ENCODE measurements at places on chromosomes 3 and 15.

DNA sequence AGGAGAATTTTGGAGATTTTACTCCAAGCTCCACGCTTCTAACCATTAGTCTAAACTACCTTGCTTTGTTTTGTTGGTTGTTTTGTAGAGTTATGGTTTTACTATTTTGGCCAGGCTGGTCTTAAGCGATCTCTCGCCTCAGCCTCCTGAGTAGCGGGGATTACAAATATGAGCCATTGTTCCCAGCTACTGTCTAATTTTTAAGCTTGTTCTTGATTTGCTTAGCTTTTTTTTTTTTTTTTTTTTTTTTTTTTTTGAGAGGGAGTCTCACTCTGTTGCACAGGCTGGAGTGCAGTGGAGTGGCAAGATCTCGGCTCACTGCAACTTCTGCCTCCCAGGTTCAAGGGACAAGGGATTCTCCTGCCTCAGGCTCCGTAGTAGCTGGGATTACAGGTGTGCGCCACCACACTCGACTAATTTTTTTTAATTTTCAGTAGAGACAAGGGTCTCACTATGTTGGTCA lies 28.5 kb downstream of the EFCAB12 start:
- DNase-seq = no peak

DNA sequence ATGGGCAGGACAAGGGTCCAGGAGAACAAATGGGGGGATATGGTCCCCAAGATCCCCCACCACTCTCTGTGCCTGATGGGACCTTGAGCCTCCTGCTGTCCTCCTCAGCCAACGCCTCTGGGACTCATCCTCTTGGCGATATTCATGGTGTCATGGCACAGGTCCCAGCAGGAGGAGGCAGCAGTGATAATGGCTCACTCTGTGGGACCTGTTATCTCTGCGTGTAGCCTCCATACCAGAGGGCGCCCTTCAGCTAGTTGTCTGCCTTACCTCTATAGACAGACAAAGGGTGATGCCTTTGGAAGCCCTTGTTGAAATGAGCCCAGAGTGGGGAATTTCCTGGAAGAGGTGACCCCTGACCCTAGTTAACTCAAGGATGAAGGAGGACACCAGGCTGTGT lies 7.4 kb downstream of the ZBTB47 start:
- no peak for DNase-seq

DNA sequence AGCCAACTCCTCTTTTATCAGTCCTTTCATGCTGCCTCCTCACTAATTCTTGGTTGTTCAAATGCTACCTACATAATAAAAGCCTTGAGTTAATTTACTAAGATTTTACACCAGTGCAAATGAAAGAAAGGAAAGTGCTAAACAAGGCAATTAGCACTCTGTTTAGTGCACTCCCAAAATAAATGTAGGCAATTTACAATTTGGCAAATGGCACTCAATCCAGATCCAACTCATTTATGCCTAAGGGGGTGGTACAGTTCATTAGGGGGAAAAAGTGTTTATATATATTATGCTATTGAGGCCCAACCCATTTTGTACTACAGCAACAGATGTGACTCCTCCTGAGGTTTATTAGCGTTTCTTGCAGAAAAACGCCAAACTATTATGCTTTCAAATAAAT lies 370.1 kb downstream of the NR2F2 start:
- no peak for DNase-seq

DNA sequence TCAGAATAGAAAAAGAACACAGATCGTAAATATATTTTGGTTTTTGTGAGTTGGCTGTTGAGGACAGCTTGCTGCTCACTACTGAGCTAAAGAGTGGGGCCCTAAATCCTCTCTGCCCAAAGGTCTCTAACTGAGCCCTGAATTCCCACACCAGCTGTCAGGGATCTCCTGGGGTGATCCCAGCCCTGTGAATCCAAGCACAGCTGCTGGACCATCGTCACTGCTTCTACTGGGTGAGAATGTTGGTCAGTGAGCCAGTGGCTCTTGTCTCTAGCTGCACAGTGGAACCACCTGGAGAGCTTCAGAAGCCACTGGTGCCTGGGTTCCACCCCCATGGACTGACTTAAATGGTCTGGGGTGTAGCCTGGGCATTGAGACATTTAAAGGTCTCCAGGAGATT lies 90.5 kb upstream of the IL12A start:
- no peak for DNase-seq

- no peak for DNase-seq
These were observed 1.2 kb downstream of the CLSTN2 start for GRCh38 chr3:139935866-139936817.

DNA sequence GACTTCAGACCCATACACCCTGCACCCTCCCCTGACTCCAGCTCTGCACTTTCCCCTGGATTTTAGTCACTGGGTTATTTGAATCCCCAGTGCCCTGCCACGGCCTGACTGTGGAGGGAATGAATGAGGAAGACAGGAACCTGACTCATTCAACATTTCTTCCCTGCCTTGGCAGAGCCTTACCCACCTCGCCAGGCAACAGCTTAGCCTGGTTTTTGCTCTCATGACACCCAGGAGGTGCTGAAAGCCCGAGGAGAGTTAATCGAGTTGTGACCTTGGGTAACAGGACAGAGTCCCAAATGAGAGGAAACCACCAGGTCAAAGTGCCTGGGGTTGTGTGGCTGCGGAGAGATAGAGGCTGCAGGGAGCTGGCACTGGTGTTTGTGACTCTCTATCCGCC lies 128.3 kb downstream of the SMAD6 start:
- DNase-seq = no peak

- DNase-seq = no peak
These were observed 226.1 kb downstream of the PLCL2 start for GRCh38 chr3:17110660-17111396.

- no peak for DNase-seq
These were observed 525.5 kb upstream of the NAALADL2 start for GRCh38 chr3:174333640-174334039.

DNA sequence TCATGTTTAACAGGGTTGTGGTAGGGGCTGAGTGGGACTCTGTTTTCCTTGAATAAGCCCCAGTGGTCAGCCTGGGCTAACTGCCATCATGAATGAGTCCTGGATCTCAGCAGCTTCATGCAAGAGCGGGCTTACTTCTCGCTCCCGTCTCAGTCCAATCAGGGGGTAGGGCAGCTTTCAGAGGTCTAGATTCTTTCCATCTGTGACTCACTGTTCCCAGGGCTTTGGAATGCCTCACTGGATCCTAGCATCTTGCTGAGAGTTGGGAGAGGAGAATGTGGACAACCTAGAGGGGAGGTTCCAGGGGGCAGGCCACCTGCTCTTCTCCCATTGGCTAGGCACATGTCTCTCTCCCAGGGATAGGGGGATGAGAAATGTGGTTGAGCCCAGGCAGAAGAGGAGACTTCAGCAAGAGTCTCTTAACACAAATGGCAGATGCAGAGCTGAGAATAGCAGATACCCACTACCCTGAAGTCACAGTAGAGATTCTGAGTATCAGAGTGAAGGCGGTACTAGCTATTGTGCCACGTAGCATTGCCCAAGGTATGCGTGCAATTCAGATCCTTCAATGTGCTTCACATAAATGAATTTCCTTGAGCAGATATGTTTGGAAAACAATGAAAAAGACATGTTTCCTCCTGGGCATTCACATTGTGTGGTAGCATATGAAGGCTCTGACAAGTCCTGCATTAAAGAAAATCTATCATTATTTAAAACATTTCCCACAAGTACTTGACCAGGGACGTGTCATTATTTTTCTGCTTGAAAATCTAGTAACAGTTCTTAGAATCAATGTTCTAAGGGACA lies 257.7 kb upstream of the PROK2 start:
- DNase-seq = peak; percentile 78

DNA sequence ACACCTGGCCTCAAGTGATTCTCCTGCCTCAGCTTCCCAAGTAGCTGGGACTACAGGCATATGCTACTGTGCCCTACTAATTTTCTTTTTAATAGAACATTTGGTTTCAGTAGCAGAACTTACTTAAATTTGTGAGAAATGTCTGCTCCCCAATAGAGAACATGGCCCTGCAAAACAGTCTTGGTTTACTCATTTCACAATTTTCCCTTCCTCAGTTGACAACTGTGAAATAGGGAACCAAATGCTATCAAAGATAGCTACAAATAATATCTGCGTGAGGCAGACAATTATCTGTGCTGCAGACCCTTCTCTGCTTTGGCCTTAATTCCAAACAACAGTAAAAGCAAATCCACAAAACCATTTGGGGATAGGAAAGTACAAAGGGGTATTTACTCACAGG lies 22.6 kb downstream of the METTL6 start:
- no peak for DNase-seq

DNA sequence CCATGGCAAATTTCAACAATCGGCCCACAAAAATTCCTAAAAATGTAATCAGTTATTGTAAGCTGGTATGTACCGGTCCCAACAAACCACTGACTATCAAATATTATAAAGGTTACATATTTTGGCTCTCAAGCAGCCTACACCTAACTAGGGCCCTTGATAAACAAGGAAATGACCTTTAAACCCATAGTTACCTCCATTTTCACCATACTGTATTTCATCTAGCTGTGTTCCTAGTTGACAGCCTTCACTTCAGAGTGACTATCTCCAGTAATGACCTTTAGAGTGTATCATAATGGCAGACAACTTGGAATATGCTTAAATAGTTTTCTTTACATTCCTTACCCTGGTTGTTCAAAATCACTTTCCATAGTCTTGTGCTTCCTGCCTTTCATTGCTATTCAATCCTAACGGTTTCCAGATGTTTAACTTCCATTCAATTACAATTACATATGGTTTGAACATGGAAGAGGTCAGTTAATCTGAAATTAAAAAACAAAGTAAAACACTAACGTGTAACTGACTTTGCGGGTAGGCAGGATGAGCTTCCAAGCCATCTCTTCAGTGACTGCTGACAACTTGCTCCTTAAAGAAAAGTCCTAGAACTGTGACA lies 111.9 kb upstream of the TSC22D2 start:
- DNase-seq = peak; percentile 77

GRCh38 chr15:80695099-80695910 lies at the start of gene ABHD17C:
Gene ABHD17C (plus strand): TSS chr15:80695310. CDS start chr15:80695430, 120 bp downstream.
- DNase-seq = no peak

GRCh38 chr3:194267744-194268653 lies 83.1 kb downstream of the CPN2 start:
- DNase-seq = no peak

GRCh38 chr3:9147215-9147895 lies 102.1 kb downstream of the SRGAP3 start:
- no peak for DNase-seq

- DNase-seq = peak; percentile 40
These were observed 53.8 kb downstream of the IQSEC1 start for GRCh38 chr3:13019243-13020095.

GRCh38 chr15:98799461-98800390 lies 151.4 kb downstream of the IGF1R start:
- DNase-seq = peak; percentile 66

DNA sequence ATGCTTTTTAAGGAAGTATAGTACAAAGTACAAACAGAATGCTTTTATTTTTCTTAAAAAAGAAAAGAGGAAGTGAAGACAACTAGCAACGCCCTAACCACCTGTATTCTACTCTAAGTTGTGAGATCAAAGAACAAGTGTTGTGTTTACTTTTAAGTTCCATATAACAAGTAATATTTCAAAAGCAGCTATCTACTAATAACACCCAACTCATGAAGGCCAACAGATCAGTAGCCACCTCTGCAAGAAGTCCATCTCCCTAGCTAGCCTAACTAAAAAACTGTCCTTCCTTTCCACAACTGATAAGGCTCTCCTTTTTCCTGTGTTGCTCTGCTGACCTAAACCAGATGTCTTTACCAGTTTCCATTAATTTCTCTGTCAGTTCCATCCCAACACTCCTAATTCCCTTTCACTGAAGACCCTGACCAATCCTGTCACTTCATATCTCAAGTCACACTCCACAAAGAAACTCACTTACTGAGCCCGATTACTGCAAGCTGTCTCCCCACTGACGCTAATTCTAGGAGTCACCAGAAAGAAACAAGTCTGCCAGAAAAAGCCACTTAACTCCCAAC lies 26.9 kb downstream of the PHC3 start:
- no peak for DNase-seq

- no peak for DNase-seq
These were observed 100.2 kb downstream of the FMN1 start for GRCh38 chr15:33094336-33094735.

DNA sequence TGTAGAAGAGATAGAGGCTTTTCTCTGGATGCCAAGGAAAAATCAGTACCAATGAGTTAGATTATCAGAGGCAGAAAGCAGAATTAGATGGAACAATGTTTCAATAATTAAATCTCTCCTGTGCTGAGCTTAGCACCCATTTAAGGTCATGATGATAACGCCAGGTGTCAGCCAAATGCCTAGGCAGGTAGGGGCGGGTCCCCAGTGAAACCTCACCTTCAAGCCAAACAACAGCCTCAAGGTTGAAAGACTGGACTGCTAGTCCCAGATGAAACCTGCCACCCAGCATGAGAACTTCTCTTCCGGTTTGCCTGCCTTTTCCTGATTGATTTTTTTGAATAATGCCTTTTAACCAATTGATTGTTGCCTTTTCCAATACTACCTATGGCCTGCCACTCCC lies 363.0 kb downstream of the PLOD2 start:
- no peak for DNase-seq

- DNase-seq = no peak
These were observed 33.7 kb downstream of the RORA start for GRCh38 chr15:61195116-61196002.

DNA sequence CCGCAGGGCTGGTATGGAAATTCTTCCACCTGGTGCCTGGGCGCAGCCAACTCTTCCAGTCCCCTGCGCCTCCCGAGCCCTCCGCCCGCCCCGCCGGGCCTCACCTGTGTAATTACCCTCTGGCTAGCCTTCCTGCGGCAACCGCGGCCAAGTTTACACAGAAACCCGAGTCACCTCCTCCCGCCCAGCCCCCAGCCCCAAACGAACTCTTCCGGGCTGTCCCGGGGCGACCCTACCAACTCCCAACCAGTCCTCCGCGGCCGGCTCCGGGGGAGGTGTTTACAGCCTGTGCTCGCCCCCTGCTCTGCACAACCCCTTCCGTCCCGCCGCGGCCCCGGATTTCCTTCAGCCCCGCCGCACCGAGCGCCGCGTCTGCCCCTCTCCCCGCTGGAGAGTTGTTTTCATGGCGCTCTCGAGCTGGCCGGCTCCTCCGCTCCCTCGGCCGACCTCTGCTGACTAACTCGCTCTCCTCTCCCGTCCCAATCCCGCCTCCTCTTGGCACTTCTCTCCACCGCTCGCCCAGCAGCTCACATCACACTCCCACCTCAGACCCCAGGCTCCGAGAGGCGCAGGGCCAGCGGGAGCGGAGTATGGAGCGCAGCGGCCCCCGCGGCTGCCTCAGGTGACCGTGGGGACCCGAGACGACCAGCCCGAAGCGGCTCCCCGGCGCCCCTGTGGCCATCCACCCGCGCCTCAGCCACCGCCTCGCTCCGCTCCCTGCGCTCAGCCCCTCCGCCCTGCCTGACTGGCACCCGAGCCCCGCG lies 538 bp downstream of the ATOSA start:
- no peak for DNase-seq

GRCh38 chr3:116785226-116785625 lies 75.6 kb downstream of the TUSC7 start:
- no peak for DNase-seq

DNA sequence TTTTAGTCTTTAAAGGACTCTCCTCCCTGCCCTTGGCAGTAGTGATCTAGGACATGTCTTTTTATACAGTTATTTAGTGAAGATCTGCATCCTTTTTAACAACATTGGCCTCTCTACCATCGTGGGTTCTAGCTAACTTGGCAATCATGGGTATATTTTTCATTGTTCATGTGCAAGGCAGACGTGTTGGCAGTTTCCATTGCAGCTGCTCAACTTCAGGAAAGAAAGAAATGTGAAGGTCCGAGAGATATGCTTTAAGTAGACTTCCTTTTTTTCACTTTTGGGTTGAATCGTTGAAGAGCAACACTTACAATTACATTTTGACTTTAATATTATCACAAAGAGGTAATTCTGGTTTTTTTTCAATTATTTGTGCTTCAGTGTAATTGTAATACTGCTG lies 172.6 kb downstream of the SATB1 start:
- DNase-seq = no peak
